ENCODE measurements at places on chromosomes 2 and 18.
A peak's percentile ranks its signal among the peaks of the same experiment; 100 is the strongest.

GRCh38 chr2:183010112-183010511, 28.1 kb downstream of the NCKAP1 start:
- peak; percentile 10 for DNase-seq

GRCh38 chr2:157439824-157440186, 4.1 kb downstream of the CYTIP start:
- DNase-seq: no peak

DNA sequence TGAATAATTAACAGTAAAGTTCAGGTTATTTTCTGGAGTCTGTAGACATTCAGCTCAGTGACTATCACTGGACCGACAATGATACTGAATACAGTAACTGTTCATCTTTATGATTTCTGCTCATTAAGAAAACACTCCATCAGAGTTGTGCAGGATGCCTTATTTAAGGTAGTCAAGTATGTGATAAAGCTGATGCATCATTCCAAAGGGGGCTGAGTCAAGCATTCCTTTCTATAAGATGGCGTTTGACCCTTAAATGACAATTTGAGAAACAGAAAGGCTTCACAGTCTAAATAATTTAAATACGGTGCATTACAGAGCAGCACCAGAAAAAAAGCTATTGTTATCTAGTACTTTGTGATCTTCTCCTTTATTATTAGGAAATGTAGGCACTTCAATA, 131.1 kb downstream of the CDH2 start:
- DNase-seq: no peak

GRCh38 chr18:63528863-63529492, 13.2 kb upstream of the SERPINB12 start:
- DNase-seq: no peak

DNA sequence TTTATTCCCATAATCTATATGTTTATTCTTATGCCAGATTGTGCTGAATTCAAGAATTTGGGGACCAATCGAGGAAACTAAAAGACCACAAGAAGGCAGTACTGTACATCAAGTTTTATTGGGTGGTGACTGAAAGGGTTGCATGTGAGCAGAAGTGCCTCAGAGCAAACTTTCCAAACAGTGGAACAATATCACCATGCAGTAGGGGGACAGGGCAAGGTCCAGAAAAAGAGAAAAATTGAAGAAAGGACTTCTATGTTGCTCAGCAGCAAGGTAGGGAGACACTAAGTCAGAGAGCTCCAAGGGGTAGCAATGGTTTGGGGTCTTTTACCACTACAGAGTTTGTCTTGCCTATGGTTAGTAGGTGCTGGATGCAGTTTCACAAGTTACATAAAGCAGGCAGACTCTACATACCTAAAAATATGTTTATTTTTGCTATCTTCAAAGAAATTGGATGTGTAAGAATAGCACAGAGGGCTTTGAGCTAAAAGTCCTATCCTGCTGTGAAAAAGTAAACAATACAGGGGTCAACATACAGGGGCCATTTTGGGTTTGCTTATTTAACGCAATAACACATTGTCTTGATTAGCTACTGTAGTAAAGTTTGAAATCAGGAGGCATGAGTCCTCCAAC, 43.8 kb upstream of the ZBTB14 start:
- DNase-seq: no peak

DNA sequence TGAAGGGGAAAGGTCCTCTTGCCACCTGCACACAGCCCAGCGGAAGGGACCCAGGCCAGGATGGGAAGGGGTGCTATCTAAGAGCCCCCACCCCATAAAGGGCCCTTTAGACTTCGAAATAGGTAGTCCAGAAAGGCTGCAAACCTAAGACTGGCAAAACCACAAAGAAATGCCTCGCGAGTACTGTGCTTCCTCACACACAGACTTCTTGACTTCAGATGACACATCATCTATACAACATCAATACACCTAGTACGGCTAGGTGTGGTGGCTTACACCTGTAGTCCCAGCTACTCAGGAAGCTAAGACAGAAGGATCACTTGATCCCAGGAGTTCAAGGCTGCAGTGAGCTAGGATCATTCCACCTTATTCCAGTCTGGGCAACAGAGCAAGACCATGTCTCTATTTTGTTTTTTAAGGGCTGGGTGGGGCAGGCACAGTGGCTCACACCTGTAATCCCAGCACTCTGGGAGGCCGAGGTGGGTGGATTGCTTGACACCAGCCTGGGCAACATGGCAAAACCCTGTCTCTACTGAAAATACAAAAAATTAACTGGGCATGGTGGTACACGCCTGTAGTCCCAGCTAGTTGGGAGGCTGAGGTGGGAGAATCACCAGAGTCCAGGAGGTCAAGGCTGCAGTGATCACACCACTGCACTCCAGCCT, 125.8 kb downstream of the CABLES1 start:
- DNase-seq: no peak

All from HTR-8/SVneo (cell line).